Stimulated activated CD4-positive, alpha-beta T cell treated with anti-CD3 and anti-CD28 coated beads, TNF-alpha, amount 100 ng/mL, for 1 hour (primary cell): ENCODE measurements at places on chromosomes 6 and 20.

DNA sequence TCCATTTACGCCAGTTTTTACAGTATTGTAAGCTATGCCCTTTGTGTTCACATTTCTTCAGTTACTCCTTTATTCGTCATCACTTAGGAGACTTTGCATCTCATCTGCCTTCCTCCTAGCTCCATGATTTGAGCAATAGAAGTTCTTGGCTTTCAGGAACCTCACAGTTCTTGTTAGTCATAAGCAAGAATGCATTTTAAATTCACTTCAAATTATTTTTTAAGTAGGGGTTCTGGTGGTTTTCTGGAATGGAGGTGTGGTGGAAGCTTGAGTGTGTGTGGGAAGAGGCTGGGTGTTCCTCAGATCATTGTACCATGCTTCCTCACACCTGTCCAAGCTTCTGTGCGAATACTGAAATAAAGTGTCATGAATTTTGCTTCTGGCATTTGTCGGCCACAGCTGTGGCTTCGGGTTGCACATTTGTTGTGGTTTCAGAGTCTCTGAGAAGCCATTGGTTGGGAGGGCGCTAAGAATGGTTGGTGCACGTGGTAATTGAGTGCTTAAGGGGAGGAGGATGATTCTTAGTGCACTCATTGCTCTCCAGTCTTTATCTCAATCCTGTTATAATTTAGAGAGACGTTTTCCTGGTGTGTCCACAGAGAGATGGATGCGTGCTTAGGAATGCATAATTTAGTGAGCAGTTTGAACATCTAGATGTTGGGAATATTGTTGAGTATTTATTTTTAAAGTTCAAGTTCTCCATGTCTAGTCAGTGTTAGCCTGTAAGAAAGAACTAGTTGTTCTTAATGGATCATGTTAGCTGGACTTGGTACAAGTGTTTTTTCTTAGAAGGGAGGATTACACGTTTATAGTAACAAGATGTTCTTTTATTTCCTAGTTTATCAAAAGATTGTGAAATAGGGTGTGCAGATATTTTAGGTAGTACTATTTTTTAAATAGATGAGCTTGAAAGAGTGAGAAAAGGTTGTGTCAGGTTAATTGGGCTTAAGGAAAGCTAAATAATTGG lies 31.9 kb downstream of the FOXO3 start:
- no peak for DNase-seq

DNA sequence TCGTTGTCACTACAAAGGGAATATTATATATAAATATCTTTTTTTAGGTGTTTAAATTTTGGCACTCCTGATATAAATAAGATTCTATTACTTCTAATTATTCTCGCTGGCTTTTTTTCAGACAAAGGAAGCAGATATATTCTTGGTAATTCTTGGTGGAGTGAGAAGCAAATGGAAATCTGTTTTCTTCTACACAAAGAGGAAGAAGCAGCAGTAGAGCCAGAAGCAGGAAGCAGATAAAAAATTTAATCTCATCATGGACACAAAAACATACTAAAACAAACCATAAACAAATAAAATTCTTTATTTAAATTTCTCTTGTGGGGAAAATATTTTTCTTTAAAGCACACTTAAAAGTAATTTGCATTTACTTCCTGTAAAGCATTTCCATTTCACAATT lies 3.7 kb upstream of the KIAA0319 start:
- no peak for DNase-seq

- no peak for DNase-seq
Measured at GRCh38 chr20:48056218-48056617, 270.9 kb upstream of the SULF2 start.

DNA sequence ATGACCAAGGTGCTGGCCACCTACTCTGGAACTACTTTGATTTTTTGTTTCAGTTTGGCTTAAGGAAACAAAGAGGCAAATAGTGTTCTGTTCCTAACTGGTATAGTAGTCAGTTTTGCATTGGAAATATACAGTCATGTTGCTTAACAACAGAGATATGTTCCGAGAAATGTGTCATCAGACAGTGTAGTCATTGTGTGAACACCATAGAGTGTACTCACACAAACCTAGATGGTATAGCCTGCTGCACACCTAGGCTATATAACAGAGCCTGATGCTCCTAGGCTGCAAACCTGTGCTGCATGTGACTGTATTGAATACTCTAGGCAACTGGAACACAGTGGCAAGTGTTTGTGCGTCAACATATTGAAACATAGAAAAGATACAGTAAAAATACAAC lies 80.4 kb downstream of the ARID1B start:
- no peak for DNase-seq

DNA sequence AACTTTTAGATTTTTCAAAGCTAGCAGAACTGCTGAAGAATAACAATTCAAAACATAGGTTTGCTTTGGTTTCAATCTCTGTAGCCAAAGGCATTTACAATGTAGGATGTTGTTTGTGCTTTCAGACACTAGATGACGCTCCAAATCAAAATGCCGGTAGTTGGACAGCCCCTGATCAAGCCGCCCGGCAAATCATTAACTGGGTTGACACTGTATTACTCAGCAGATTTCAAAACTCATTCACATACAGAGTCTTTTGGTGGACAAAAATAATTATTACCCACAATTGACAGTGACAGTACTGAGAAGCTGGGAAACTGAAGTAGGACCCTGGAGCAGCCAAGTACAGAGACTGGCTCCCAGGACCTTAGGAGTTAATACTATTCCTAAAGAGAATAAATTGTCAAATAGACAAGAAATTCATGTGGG lies 21.3 kb upstream of the HFE start:
- peak; percentile 20 for DNase-seq

DNA sequence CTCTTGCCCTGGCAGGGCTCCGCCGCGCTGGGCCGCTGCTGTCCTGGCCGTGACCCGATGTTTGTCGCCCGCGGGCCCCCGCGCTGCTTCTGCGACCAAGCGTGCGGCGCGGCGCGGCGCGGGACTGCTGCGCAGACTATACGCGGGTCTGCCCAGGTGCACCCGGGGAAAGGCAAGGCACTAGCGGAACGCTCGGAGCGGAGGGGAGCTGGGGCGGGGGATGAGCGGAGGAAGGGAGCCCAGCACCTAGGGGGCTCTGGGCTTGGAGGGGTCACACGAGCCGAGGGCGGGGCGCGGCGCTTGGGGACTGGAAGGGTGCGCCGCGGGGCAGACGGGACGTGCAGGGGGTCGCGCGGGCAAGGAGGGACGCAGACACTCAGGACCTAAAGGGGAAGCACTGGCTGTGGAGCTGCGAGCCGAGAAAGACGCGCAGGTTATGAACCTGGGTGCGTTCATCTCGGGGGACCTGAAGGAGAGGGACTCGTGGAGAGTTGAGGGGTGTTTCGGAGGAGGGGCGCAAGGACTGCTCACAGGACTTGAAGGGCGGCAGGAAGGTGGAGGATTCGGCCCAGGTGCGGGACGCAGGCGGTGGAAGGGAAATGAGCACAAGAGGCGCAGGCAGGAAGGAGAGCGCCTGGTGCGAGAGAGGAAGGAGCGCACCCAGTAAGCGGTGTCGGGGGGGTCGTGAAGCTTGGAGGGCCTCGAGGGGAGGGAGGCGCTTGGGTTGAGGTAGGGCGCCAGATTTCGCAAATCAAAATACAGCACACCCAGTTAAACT lies 40.8 kb upstream of the ZNFX1 start:
- DNase-seq = no peak

DNA sequence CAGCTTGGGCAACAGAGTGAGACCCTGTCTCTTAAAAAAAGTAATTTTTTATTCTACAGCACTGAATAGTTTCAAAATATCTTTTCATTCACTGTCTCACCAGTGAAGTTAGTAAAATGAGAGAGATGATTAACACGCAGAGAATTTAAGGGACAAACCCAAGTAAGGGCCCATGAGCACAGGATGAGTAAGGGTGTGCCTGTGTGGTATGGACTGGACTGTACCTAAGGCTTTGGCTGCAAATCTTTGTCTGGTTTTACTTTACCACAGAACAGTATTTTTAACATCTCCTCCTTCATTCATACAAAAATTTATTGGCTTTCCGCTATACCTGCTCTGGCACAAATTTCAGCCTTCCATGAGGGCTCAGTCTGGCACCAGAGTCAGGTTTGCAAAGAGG lies 433.3 kb downstream of the UTRN start:
- no peak for DNase-seq

- DNase-seq = peak; percentile 59
Measured at GRCh38 chr6:29926413-29927274, 15.7 kb upstream of the HLA-A start.

DNA sequence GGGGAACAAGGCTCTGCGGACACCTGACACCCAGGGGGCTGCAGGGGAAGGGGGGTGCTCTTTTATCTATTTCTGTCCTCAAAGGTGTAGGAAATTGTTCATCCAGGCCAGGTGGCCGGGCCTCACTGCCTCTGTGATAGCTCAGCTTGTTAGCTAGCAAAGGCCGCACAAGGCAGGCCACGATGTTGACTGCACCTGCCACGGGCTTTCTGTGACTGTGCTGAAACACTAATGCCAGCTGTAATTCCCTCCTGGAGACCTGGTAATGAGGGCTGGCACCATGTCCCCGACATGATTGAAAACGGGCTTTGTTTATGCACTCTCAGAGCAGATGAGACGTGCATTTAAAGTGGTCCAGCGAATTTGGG lies 61.4 kb upstream of the APCDD1L start:
- no peak for DNase-seq

DNA sequence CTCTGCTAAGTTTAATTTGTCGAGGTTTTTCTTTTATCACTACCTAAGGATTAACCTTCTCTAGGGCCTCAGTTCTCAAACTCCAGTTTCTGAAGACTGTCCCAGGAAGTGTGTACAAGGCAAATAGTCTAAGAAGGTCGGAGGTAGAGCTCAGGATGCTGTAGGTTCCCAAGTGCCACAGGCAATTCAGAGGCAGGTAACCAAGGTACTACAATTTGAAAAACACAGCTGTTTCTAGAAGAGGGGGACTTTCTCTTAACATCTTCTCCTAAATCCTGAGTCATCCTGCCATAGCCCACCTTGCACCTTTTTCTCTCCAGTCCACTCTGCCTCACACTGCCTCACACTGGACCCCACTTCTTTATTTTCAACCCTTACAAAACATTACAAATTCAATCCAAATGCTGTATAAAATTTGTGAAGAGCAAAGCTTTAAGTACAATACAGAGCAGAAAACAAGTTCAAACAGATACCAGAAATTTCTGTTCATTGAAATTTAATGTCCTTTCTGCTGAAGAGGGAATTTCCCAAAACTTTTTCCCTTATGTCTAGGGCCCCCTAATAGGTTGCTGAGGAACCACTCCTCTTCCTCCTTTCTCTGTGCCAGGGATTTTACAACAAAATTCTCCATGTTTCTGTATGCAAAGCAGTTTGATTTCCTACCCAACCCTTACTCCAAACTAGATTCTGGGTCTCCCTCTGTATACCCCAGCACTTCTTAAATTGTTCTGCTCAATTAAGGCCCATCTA lies 43.0 kb downstream of the FRK start:
- DNase-seq = no peak

DNA sequence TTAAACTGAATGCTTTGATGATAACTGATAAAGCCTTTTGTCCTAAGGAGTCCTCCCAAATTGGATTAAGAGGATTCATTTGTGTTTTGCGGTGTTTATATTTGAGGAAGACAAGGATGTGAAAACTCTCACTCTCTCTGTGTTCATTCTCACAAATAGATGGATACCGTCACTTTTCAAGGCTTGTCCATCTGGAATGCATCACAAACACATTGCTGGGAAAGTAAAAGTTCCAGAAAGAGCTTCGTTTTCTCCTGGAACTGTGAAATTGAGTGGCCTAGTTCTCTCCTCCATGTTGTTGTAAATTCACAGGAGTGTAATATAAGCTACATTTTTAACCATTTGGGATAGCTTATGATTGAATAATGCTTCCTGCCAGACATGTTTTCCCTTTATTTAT lies 581.6 kb upstream of the FLRT3 start:
- no peak for DNase-seq

DNA sequence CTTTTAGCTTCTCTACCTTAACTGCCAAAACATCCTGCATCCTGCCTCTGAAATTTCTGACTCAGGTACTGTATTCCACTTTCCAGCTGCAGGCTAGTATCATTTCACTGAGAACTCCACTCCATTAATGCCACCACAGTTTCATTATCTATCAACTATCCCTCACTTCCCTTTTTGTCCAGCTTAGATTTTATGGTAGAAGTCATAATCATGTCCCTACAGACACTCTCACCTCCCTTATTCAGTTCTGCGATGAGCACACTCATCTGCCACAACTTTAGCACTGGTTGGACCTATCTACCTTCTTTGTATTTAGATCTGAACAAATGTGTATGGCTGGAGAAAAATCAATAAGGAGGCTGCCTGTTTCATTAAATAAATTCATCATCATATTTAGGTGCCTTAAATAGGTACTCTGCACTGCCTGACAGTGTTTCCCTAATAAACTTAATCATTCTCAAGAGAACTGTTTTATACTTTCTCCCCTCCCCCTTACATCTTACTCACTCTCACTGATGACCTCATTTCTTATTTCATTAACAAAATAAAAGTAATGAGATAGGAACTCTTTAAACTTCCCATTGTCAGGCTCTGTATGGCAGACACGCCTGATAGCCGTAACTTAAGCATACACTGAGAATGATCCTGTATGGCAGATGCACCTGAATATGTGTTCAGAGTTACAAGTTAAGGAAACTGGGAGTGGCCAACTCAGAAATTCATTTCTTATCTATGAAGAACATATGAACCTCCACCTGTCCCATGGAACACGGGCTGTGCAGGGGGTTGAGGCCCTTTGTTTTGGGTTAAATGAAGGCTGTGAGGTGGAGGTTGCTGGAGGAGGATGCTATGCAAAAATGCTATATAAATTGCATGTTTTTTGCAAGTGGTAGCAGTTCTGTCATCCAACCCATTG lies 95.3 kb upstream of the MAN1A1 start:
- DNase-seq = no peak

- no peak for DNase-seq
Measured at GRCh38 chr6:112469306-112469705, 122.2 kb downstream of the RFPL4B start.

DNA sequence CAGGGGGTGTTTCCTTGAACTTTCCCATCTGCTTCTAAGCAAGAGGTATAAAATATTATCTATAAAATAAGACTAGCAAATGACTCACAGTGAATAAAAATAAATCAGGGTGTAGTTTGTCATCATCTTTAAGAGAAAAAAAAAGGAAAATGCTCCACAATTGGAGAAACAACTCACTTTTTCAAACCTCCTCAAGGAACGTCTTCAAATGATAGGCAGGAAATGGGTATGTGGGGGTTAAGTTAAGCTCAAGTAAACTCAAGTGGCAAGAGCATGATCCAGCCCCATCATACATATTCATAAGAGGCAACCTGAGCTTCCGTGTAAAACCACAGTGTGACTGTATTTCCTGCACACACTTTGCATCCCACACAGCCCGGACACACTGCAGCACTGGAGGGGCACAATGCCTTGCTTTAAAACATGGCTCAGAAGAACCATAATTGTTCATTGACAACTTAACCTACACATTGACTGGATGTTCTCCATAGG lies 58.5 kb upstream of the CEP85L start:
- DNase-seq = peak; percentile 36

- DNase-seq = no peak
Measured at GRCh38 chr20:11895861-11896387, 21.8 kb upstream of the BTBD3 start.

DNA sequence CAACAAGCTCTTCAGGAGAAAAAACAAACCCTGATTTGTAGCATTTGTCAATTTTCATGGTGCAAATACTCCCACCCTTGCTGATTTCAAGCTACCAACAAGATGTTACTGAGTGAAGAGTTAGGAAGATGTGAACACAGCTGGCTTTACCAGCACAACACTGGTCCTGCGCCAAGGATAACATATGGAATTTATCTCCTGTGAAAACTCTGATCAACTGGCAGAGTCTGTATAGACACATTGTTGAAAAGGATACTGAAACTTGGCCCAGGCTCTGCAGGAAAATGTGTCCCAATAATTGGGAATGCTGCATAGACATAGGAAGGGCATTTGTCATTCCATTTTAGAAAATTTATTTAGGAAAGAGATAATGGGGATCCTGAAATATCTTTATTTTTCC lies 29.0 kb downstream of the OTOR start:
- DNase-seq = no peak
